WTC11 (cell line): ENCODE measurements at places on chromosomes 12 and 14. TPM values are rescaled to one million over a fixed set of nuclear protein-coding genes. Genes with fewer than 3 reads are reported as not detected.

DNA sequence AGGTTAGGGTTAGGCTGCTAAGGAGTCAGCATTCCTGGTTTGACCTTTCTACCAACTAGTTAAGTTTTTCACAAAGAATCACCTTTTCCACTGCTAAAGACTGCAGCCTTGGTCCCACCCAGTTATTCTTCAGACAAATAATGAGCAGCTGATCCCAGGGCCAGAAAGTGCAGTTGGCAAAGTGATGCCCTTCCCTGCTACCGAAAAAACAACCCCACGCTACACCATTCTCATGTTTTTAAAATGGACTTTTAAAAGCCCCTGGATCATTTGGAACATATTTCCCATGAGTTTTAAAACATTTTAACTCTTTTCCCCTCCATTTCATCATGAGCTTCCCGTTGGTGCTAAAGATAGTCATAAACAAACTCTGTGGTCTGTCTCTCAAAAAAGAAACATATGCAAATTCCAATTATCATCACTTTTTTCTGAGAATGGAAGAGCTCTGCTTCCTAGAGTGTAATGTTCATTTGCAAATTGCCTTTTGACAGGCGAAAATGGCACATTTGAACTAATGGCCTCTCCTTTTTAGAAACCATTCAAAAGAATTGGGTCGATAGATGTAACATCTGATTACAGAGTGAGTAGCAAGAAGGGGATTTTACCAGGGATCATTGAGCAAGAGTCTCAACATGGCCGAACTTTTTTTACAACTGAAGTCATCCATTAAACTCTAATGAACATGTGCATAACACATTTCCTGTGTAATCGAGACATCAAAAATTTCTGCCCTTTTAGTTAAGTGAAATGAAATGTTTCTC is 129.3 kb upstream of the RAP1B start:
- DNase-seq: no peak
- H3K36me3 ChIP-seq: peaks cover 6% of the 10 kb centered on the region
- peaks cover 12% of the 10 kb centered on the region for H3K4me1 ChIP-seq
- H3K27me3 ChIP-seq: no peaks in the 10 kb centered on the region; the same call in 1 of the 2 replicates

GRCh38 chr14:43001731-43002130 is 1395.1 kb downstream of the LRFN5 start:
- H3K27me3 ChIP-seq: peaks cover 4% of the 10 kb centered on the region; the same call in 1 of the 2 replicates

- H3K27me3 ChIP-seq: no peaks in the 10 kb centered on the region
- DNase-seq: no peak
- no peak overlapping the region for H3K4me3 ChIP-seq
- peaks cover 34% of the 10 kb centered on the region for H3K4me1 ChIP-seq
- no peaks in the 10 kb centered on the region for H3K36me3 ChIP-seq
Measured at GRCh38 chr14:58666737-58667136, 29.0 kb downstream of the DACT1 start.

GRCh38 chr14:104584557-104584956 is 5.0 kb downstream of the C14orf180 start:
- H3K27me3 ChIP-seq: no peaks in the 10 kb centered on the region
- no peak overlapping the region for H3K27ac ChIP-seq
- no peak for DNase-seq
- no peak overlapping the region for H3K4me3 ChIP-seq

DNA sequence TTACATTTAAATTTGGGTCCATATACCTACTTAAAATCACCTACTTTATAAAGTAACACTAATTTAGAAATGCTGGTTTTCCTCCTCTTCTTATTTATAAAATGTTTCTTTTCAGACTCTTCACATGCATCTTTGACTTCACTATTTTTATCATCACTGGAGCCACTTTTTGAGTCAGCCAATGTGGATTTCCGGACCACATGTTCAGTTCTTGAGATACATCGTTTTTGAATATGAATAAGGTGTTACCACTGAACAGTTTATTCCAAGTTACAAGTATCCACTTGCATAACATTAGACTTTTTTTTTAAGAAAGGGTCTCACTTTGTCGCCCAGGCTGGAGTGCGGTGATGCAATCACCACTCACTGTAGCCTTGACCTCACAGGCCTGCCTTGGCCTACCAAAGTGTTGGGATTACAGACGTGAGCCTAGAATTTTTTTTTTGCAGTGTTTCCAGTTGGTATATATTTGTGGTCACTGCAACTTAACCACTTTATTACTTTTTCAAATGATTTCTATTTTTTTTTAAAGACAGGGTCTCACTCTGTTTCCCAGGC is 5.7 kb downstream of the FNTB start:
- no peaks in the 10 kb centered on the region for H3K27me3 ChIP-seq
- no peak overlapping the region for H3K27ac ChIP-seq
- no peak overlapping the region for H3K4me3 ChIP-seq
- H3K4me1 ChIP-seq: peaks cover 12% of the 10 kb centered on the region
- DNase-seq: no peak
- peaks cover 3% of the 10 kb centered on the region; the same call in 1 of the 2 replicates for H3K36me3 ChIP-seq

DNA sequence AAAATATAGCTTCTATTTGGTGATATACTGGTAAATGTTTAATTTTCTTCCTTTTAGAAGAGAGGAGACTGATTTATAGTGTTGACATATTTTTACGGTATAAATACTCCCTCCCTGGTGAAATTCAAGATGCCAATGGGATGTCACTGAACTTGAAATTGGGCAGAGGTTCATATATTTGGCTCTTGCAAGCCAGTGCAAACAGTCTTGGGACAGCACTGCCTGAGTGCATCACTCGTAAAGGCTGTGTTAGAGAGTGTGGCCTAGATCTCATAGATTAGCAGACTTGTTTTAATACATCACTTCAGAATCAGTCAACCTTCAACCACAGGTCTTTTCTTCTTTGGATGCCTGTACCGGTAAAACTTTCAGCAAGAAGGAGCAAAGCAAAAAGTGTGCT is 681.0 kb downstream of the NRXN3 start:
- no peaks in the 10 kb centered on the region for H3K27me3 ChIP-seq
- no peak overlapping the region for H3K4me3 ChIP-seq
- H3K36me3 ChIP-seq: no peaks in the 10 kb centered on the region
- peak overlapping the region; percentile 24 for H3K27ac ChIP-seq
- H3K4me1 ChIP-seq: peaks cover 39% of the 10 kb centered on the region

DNA sequence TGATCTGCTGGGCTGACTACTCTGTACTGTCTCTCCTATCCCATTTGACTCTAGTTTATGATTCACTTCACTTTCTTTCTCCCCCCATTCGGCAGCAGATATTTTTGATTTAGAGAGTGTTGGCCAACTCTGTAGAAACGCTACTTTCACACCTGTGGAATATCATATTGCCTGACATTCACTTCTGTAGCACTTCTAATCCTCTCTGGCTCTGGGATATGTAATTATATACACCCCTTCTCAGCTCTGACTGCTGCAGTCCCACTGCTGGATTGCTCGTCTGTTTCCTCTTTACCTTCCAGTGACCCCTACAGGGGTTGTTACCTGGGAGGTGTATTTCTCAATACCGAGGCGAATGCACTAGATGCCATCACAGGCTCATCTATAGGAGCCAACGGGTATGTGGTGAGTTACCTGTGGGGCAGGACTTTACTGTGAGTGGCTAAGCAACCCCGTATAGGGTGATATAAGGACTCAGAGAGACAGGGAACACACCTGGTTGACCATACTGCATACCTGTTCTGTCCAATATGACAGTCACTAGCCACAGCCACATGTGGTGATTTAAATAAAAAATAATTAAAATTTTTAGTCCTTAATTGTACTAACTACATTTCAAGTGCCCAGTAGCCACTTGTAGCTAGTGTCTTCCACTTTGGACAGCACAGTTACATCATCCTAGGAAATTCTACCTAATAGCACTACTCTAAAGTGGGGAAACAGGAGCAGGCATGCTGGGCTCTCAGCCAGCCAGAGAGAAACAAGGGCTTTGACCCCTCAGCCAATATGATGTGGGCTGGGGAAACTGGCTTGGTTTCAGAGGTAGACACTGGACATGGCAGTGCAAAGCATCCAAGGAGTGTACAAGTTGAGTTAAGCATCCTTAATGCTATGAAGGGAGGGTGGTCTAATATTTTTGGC is 95.0 kb downstream of the C12orf75 start:
- no peaks in the 10 kb centered on the region for H3K4me1 ChIP-seq
- H3K27ac ChIP-seq: no peak overlapping the region
- no peaks in the 10 kb centered on the region for H3K27me3 ChIP-seq
- H3K4me3 ChIP-seq: no peak overlapping the region

- H3K27me3 ChIP-seq: no peaks in the 10 kb centered on the region
- H3K4me3 ChIP-seq: no peak overlapping the region
- no peak overlapping the region for H3K27ac ChIP-seq
- H3K36me3 ChIP-seq: no peaks in the 10 kb centered on the region
Measured at GRCh38 chr12:94930216-94930654, 73.3 kb downstream of the NDUFA12 start.

DNA sequence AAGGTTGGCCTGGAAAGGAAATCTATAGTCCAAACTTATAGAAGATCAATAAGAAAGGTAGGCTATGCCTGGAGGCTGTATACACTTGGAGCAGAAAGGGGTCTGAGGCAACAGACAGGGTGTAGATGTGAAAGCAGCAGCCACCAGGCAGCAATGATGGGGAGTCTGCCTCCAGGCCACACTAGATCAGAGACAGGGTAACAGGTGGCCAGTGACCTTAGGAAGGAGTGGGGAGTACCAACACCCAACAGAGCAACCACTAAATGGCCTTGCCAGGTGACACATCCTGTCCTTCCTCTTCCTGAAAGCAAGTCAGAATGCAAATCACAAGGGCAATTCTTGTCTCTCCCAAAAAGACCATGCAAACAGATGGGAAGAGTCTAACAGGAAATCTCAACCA is 46.4 kb upstream of the NID2 start:
- H3K36me3 ChIP-seq: no peaks in the 10 kb centered on the region
- no peak for DNase-seq
- no peaks in the 10 kb centered on the region for H3K27me3 ChIP-seq
- H3K4me1 ChIP-seq: peaks cover 3% of the 10 kb centered on the region; the same call in 1 of the 2 replicates
- no peak overlapping the region for H3K4me3 ChIP-seq
- H3K27ac ChIP-seq: no peak overlapping the region

GRCh38 chr14:72616294-72616693 is 277.6 kb downstream of the DPF3 start:
- peaks cover 35% of the 10 kb centered on the region for H3K4me1 ChIP-seq
- no peak for DNase-seq
- H3K36me3 ChIP-seq: no peaks in the 10 kb centered on the region
- no peak overlapping the region for H3K4me3 ChIP-seq

DNA sequence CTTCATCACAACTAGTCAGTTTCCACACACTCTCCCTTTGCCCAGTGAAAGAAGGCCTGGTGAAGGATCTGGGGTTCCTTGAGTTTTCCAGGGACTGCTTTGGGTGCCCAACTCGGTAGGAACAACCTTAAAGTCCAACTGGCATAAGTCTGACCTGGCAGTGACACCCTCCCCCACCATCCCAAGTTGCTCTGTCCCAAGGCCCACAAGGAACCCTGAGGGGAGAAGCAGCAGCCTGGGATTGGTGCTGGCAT is 1.6 kb downstream of the KMT2D start:
- H3K4me1 ChIP-seq: peaks cover 46% of the 10 kb centered on the region
- peak overlapping the region; percentile 96 for H3K4me3 ChIP-seq
- H3K27me3 ChIP-seq: no peaks in the 10 kb centered on the region
- DNase-seq: no peak

GRCh38 chr12:68850390-68850789 is 42.4 kb downstream of the MDM2 start:
- DNase-seq: no peak
- no peaks in the 10 kb centered on the region for H3K36me3 ChIP-seq
- no peak overlapping the region for H3K4me3 ChIP-seq
- H3K4me1 ChIP-seq: no peaks in the 10 kb centered on the region

DNA sequence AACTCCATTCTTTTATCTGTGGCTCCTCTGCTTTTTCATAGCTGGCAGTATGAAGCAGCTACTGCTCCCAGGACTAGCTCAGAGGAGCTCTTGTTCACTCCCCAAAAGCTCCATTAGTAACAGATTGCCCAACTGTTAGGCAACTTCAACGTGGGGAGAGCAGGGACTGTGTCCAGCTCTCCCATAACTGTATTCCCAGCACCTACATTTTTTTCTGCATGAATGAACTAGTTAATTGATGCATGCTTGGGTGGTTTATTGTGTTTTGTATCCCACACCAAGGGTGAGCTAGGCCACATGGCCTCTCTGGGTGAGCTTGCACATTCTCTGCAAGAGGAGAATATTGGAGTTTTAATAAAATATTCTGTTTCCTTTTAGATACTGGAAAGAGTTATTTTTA is 15.2 kb downstream of the STON2 start:
- H3K4me3 ChIP-seq: no peak overlapping the region
- no peak for DNase-seq
- peaks cover 14% of the 10 kb centered on the region for H3K36me3 ChIP-seq
- H3K27me3 ChIP-seq: no peaks in the 10 kb centered on the region; the same call in 1 of the 2 replicates
- peaks cover 58% of the 10 kb centered on the region for H3K4me1 ChIP-seq

KRT75 gene
- not detected in 3 replicates for total RNA-seq

REM2 gene
- total RNA-seq: 1.1 to 1.5 TPM (median 1.5 TPM) in 3 replicates

TPPP2 gene
- 0.35 to 0.60 TPM in 2 of 3 replicates, not detected in the other for total RNA-seq

CD27 gene
- total RNA-seq: 0.23 to 0.34 TPM (median 0.28 TPM) in 3 replicates
